Dermis microvascular lymphatic vessel endothelial cell (primary cell): ENCODE measurements at places on chromosomes 13 and 19. TPM values are rescaled to one million over a fixed set of nuclear protein-coding genes. Genes with fewer than 3 reads are reported as not detected.

- DNase-seq: no peak
Observed at GRCh38 chr19:11451327-11451870, 16.0 kb downstream of the PRKCSH start.

GRCh38 chr19:45764475-45764874, 4.6 kb downstream of the SIX5 start:
- DNase-seq: no peak

DNA sequence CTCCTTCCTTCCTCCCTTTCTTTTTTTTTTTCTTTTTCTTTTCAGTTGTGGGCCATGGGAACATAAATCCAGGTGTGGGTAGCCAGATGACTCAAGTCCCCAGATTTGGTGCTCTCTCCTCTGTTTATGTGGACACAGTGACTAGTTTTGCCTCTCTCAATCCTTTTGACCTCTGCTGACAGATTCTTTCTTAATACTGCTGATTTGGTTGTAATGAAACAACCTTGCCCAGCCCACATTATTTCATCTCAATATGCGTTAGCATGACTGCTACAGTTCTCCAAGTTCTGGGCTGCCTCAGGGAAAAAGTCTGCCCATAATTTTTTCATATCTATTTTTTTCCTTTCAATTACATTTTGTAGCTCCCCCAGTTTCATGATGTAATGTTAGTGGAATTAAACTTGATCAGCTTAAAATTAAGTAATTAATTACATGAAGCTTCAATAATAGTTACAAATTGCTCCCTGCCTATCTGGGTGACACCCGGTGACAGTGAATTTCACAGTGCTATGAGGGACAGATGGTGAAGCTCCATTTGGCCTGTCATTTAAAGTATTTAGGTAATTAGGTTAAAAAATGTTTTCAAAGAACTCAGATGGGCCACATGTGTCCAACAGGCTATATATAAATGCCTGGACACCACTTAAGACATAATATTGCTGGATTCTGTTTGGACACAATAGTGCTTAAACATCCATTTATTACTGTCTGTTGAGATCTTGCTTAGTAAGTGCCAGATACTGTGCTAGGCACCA, 118.8 kb upstream of the FRY start:
- DNase-seq: no peak

The MAMSTR gene
- total RNA-seq: under 0.01 and 0.13 TPM in 2 replicates

DNA sequence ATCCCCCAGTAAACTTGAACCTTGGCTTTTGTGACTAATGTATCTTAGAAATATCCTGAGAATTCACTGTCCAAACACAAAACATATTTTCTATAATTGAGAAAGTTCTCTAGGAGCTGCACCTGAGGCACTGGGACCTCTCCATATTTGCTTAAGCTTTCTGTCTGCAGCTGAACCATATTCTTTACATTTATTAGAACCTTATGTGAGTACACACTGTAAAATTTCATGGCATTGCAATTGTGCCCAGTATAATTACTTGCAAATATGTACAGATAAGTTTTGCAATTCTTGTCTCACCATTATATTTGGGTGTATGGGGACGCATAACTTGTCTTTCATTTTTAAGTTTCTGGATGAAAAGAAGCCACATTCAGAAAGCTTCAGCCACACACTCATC, 280.7 kb upstream of the KLHL1 start:
- no peak for DNase-seq

DNA sequence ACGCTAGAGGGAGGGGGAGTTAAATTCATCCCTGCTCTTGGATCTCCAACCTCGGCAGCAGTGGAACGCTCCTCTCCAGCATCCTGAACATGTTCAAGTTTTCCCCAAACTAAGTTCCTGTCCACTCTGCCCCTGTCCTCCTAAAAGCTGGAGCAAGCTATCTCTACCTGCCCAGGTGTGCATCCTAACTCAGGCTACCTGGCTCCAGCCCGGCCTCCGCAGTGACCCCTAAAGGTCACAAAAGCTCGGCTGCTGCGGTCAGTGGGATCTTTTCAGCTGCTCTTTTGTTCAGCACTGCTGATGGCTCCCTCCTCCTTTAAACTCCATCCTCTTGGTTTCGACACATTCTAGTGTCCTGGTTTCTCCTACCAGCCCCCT, 1.4 kb downstream of the DCUN1D2 start:
- DNase-seq: no peak

The PRSS57 gene
- total RNA-seq: not detected in 2 replicates

- no peak for DNase-seq
Observed at GRCh38 chr19:13089139-13089856, 13.4 kb downstream of the LYL1 start.

The ELAVL3 gene
- not detected in 2 replicates for total RNA-seq

The PSG11 gene
- total RNA-seq: 0.13 TPM in 2 replicates
